NCI-H345 (cell line): ENCODE measurements at places on chromosomes 5 and 9.

DNA sequence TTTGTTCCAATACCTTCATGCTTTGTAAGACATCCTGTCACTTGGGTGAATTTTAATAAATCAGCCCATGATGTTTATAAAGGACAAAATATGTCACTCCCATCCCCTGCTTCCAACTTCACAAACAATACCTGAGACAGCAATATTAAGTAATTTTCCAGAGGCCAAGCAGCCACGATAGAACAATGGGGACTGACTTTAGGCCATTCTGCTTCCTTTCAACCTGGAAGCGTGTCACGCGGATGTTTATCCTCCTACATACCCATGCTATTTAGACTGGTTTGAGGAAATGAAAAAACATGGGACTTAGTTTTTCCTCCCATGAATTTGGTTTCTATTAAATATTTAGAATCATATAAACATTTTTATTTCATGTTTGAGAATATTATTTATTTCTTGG lies 82.9 kb downstream of the GRAMD2B start:
- DNase-seq = no peak

DNA sequence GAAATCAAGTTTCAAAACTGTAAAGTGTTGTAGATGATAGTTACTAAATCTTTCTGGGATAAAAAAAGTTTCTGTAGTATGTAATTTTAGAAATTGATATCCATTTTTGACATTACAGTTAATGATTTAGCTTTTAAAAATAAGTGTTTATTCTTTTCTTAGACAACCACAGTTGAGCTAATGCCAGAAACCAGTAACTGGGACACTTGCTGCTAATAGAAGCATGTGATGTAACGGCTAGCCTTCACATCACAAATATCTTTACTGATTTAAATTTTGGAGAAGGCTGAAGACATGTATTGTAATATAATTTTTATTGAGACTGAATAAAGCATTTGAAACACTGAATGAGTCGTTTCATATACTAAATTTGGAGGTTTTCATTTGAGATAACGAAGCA lies 18.8 kb downstream of the CSNK1G3 start:
- DNase-seq = no peak

DNA sequence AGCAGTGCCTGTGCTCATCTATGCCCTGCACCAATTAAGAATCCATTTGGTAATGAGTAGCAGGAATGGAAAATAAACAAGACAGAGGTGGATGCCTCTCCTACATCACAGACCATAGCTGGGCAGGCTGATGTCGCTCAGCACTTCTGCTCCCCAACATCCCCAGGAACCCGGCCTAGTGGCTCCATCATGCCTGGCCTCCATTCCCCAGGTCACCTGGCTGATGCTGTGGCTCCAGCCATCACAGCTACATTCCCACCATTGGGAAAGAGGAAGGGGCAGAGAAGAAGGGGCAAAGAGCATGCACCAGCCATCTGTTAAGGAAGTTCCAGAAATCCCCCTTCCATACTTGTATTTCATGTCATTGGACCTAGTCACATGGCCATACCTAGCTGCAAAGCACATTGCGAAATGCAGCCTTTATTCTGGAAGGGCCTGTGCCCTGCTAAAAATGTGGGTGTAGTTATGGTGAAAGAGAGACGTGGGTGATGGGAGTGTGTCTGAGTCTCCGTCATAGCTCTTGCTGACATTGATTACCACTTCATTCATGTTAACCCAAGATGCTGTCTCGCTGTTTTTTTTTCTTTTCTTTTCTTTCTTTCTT lies 86.1 kb upstream of the ADAMTS2 start:
- no peak for DNase-seq

GRCh38 chr9:129139993-129140396 lies 28.8 kb downstream of the PTPA start:
- peak; percentile 96 for DNase-seq

DNA sequence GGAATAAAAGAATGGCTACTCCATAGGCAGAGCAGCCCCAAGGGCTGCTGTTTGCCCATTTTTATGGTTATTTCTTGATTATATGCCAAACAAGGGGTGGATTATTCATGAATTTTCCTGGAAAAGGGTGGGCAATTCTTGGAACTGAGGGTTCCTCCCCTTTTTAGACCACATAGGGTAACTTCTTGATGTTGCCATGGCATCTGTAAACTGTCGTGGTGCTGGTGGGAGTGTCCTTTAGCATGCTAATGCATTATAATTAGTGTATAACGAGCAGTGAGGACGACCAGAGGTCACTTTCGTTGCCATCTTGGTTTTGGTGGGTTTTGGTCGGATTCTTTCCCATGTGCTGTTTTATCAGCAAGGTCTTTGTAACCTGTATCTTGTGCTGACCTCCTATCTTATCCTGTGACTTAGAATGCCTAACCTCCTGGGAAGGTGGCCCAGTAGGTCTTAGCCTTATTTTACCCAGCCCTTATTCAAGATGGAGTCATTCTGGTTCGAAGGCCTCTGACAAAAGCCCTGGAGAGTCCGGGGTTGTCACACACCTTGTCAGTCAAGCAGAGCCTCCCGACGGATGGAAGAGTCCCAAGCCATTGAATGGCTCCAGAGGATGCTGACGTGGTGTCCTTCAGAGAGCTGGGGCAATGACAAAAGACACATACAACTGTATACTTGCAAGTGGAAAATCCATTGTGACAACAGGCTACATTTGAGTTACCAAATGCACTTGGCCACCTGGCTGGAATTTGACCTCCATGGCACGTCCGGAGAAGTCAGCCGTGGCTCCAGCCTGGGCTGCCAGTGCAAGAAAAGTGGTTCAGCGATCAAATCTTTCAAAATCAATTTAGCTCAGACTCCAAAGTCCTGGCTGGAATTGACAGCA lies 67.1 kb upstream of the CLINT1 start:
- DNase-seq = no peak

DNA sequence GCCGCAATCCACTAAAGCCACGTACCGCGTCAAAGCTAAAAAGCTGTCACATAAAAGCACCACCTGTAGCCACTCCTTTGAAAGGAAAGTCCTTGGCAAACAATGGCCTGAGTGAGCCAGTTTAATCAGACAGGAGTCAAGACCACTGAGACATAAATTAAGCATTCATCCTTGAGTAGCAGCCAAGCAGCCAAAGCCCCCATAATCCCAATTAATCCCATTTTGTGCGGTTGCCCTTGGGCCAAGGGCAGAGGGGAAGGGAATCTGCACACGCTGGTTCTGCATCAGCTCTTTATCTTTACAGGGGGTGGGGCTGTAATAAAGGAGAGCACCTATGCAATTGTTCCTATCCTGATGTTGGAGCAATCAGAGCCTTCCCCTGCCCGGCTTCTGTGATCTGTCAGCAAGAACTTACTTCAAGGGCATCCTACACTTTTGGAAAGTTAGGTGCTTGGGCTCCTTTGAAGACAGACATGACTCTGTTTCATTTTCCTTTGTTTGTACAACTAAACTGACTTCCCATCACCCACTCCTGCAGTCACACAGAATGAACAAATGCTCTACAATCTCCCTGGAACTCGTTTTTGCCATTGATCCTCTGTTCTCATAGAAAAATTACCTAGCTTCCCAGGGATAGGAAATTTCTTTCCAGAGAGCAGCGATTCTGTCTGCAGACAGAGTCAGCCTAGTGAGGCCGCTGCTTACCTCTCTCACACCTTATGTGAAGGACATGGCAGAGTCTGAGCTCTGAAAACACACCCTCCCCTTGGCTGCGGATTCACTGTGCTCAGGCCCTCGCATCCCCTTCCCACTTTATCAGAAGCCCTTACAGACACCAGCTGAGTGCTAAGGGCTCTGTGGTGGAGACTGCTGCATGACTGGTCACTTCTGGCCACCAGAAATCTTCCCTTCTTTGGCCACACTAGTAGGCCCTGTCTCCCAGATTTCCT lies 116.2 kb upstream of the TBCA start:
- peak; percentile 62 for DNase-seq

DNA sequence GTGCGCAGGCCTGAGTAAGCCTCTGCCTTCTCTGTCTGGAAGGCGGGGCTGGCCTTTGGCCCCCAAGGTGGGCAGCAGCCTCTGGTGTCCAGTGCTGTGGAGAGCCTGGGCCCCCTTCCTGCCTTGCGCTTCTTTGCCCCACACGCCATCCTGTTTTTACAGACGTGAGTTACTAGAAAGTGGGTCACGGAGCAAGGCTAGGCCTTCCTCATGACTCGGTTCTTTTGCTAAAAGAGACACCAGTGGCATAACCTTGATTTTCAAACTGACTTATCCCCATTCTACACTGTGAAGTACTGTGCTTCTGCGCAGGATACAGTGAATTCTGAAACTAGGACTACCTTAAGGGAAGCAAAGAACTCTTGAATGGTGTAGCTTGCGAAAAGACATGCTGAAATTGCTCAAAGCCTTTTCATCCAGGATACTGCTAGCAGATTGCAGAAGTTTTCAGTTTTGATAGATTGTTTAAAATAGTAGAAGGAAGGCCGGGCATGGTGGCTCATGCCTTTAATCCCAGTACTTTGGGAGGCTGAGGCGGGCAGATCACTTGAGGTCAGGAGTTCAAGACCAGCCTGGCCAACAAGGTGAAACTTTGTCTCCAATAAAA lies 7.2 kb downstream of the ROPN1L start:
- DNase-seq = no peak

DNA sequence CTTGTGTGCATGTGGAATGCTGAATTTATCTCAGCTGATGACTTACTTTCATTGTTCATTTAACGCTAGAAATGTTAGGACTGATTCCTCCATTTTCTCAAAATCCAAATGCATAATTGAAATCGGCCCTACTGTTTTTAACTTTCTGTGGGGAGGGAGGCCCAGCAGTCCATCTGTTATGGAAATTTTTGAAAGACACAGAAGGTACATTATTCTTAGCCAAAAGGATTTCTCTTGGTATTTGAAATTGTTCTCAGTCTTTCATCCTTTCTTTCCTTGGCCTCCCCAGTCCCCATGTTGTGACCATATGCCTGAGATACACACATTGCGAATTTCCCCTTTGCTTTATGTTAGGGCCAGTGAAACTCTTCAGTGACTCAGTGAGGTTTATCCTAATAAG lies 549.9 kb downstream of the IRX1 start:
- no peak for DNase-seq

DNA sequence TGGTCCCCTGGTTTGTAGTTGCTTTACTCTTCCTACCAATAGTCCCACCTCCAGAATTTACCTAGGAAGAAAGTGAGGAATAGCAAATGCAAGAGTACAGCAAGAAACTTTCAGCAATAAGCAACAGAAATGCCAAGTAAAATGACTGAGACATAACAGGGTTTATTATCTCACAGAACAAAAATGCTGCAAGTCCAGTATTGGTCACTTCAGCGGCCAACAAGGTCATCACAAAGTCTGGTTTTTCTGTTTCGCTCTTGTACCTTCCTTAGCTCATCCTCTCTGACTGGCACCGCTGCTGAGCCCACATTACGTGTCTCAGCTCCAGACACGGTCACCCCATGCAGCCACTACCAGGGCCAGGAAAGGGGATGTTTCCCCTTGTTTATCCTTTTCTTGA lies 82.7 kb downstream of the RFK start:
- DNase-seq = no peak

- no peak for DNase-seq
These were observed 243.4 kb upstream of the KLF4 start for GRCh38 chr9:107732781-107733522.

- DNase-seq = no peak
These were observed 553.1 kb downstream of the LRRC70 start for GRCh38 chr5:63131626-63132285.

- no peak for DNase-seq
These were observed 1407.8 kb upstream of the C9orf72 start for GRCh38 chr9:28981129-28981528.

- no peak for DNase-seq
These were observed 236.8 kb downstream of the SLIT3 start for GRCh38 chr5:169064093-169064492.

- no peak for DNase-seq
These were observed 83.2 kb upstream of the BARHL1 start for GRCh38 chr9:132499251-132499650.

- DNase-seq = no peak
These were observed 74.5 kb upstream of the SPINK5 start for GRCh38 chr5:147989239-147989638.

GRCh38 chr5:57163553-57164006 lies 10.3 kb upstream of the GPBP1 start:
- no peak for DNase-seq
